ENCODE measurements at places on chromosomes 12 and 14.
A peak's percentile ranks its signal among the peaks of the same experiment; 100 is the strongest.

DNA sequence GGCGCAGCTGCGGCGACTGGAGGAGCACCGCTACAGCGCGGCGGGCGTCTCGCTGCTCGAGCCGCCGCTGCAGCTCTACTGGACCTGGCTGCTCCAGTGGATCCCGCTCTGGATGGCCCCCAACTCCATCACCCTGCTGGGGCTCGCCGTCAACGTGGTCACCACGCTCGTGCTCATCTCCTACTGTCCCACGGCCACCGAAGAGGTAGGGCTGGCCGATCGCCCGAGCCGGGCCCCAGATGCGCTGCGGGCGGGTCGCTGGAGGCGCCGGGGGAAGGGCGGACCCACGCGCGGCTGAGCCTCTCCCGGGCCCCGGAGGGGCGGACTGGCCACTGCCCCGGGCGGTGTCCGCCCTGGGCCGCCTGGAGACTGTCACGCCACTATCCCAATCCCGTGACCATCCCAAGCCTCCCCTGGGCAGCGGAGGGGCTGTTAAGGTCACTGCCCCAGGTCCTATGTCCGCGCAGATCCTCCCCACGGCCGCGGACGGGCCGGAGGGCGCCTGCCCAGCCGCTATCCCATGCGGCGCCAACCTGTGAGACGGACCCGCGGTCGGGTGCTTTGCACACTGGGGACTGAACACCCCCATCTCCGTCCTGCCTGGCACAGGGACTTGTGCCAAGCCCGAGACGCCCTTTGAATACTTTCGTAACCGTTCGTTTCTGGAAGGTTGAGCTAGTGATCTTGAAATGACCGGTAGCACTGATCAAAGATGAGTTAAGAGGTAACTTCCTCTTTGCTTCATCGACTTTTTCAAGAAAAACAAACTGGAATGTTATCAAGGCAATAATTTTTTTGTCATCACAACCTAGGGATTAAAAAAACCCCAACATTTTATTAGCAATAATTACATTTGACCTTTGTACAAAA is 725 bp downstream of the CHPT1 start:
- peak; percentile 51 for DNase-seq

GRCh38 chr12:123163227-123163626 is 12.3 kb upstream of the PITPNM2 start:
- DNase-seq: no peak

DNA sequence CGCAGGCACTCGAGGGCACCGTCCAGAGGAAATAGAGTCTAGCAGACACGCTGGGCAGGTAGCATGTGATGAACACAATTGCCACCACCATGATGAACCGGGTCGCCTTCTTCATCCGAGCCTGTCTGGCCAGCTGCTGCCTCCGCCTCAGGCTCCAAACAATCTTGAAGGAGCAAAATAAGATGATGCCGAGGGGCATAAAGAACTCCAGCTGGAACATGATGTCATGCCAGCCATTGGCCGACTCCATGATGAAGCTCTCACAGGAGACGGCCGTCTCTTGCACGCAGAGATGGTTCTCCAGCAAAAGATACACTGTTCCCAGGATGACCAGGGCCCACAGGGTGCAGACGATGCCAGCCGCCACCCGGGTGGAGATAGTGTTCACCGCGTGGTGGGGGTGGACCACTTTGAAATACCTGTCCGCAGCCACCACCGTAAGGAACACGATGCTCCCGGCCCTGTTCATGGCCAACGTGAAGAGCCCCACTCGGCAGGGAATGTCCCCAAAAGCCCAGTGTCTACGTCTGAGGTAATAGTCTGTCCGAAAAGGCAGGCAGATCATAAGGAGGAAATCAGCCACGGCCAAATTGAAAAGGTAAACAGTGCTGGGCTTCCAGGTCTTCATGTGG is 945 bp downstream of the HCAR1 start:
- no peak for DNase-seq

- no peak for DNase-seq
Measured at GRCh38 chr14:47590767-47591495, 84.5 kb downstream of the MDGA2 start.

- no peak for DNase-seq
Measured at GRCh38 chr12:30111719-30112118, 328.0 kb upstream of the TMTC1 start.

GRCh38 chr12:119705182-119705581 is 37.2 kb downstream of the PRKAB1 start:
- DNase-seq: no peak

DNA sequence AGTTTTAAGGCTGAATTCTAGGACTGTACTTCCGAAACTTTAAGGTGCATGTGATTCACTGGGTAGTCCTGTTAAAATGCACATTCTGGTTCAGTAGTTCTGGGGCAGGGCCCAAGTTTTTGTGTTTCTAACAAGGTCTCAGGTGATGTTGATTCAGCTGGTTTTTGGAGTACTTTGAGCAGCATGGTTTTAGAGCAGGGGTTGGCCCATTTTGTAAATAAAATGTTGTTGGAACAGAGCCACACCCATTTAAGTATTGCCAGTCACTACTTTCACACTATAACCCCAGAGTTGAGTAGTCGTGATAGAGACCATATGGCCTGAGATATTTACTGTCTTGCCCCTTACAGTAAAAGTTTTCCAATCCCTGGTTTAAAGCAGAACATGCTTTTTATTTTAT is 111.3 kb downstream of the SYNE2 start:
- DNase-seq: no peak

DNA sequence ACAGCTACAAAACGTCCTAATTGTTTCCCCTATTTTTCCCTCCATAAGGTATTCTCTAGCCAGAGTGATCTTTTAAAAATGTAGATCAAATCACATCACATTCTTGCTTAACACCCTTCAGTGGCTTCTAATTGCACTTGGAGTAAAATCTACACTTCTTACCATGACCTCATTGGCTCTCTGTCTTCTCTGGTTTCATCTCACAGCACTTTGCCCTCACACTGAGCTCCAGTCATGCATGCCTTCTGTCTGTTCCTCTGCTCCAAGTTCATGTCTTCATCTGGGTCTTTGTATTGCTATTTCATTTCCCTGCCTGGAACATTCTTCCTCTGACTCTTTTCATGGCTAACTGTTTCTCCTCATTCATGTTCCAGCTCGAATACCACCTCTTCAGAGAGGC is 220.4 kb upstream of the GARIN6 start:
- DNase-seq: no peak

DNA sequence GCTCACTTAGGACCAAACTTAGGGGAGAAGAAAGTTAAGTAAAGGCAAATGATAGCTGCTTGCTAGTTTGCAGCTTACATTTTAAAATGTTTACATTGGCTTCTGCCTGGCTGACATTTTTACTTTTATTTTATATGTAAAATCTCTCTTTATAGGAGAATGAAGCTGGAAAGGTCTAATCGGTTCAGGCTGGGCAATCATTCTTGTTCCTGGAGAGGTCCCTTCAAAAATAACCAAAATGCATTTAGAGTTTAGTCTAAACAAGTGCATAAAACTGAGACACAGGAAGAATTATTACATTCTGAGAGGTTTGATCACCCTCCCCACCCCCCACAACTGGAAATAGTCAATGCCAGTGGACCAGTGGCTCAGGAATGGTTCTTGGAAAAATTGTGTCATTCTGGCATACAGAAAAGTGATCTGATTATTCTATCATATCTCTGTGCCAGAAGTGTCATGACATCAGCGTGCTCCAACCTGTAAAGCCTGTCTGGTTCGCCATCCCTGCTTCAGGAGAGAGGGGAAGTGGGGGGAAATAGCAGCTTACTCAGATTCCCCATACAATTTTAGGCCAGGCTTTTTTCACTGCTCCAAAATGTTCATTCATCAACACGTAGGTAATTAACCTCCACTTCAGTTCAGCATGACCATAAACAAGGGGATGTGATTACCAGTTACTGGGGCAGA is 4.2 kb downstream of the PRICKLE1 start:
- no peak for DNase-seq

DNA sequence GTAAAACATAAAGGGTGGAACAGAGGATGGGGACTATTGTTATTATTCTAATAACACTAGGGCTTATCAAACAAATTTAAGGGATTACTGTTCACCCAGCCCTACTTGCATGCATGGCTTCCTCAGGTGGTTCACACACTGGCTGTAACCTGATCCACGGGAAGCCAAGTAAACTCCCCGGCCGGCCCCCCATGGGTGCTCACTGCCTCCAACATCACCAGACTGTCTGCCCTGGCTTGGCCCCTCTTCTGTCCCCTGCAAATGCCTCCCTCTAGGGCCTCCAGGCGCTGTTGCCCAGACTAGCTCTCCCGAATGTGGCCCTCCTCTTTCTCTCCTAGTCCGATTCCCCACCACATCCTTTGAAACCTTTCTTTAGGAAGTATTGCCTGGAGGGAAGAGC is 18.6 kb downstream of the FAIM2 start:
- DNase-seq: no peak

DNA sequence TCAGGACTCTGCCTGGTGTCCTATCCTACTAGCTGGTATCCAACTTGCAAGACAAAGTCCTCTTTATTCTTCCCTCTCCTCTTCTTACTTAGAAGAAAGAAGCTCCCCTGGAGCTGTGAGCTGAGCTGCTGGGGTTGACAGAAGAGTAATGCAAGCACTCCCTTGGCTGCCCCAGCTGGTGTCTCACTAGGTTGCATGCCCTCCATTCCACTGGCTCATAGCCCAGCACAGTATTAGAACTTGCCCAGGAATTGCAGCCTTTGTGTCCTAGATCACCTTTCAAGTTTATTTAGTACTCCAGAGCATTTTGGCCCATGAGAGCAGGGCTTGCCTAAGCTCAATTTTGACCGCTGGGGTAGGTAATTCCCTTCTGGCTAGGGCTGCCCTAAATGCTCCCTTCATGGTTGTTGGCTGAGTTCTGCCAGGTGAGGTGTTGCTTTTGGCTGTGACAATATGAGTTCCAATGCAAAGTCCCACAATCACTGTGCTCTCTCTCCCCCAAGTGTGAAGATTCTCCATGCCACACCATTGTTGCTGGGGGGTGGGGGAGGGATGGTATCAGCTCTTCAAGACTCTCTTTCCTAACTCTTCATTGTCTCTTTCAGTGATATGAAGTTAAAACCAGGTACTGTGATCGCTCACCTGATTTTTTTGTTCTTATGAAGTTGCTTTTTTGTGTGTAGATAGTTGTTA is 317.4 kb upstream of the DDHD1 start:
- DNase-seq: no peak

GRCh38 chr14:95190346-95190840 is 33.1 kb upstream of the DICER1 start:
- DNase-seq: no peak

- no peak for DNase-seq
Measured at GRCh38 chr14:104898870-104899510, 25.7 kb upstream of the PLD4 start.

DNA sequence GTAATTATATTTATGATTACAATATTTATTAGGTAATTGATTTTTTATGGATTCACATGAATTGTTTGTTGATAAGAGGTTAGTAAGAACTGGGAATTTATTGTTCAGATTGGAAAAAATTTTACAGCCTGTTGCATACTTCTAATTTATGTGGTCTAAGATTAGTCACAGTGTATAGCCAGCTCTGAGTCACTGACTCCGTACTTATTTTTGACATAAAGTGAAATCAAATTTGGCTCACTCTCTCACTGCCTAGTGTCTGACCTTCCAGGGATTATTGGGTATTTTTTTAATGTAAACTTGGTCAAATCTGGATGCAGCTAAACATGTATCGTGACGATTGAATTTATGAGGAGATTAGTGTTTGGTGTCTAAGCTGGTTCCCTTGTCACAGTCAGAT is 109.3 kb downstream of the PTPRQ start:
- no peak for DNase-seq

DNA sequence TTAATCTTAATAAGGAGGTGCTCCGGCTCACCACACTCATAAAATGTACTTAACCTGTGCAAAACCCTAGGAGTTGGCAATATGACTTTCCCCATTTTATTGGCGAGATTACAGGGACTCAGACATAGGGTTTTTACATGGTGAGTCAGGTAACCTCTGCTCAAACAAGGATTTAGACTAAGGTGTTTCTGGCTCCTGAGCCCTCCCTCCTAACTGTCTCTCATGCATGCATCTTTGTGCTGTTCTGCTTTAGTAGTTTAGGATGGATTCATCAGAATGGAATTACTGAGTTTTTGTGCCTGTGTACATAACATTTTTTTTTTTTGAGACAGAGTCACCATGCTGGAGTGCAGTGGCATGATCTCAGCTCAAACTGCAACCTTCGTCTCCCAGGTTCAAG is 993.3 kb upstream of the TMEM132C start:
- DNase-seq: no peak

DNA sequence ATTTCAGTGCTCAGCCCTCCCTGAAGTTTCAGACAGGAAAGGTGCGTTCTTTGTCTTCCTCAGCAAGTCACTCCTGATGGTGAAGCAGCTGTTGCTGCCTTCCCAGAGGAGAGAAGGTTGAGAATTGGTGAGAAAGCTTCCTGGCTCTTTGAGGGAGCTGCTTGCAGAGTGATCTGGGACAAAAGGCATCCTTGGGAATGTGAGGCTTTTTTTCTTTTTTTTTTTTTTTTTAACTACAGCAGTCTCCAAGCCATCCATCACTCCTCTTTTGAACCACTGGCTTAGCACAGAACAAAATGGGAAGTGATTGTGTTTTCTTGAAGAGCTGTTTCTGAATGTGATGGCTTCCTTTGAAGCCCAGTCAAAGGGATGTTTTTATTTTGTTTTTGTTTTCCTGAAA is 120.4 kb upstream of the LRIG3 start:
- DNase-seq: no peak

- no peak for DNase-seq
Measured at GRCh38 chr12:52568111-52568510, 5.5 kb downstream of the KRT74 start.

DNA sequence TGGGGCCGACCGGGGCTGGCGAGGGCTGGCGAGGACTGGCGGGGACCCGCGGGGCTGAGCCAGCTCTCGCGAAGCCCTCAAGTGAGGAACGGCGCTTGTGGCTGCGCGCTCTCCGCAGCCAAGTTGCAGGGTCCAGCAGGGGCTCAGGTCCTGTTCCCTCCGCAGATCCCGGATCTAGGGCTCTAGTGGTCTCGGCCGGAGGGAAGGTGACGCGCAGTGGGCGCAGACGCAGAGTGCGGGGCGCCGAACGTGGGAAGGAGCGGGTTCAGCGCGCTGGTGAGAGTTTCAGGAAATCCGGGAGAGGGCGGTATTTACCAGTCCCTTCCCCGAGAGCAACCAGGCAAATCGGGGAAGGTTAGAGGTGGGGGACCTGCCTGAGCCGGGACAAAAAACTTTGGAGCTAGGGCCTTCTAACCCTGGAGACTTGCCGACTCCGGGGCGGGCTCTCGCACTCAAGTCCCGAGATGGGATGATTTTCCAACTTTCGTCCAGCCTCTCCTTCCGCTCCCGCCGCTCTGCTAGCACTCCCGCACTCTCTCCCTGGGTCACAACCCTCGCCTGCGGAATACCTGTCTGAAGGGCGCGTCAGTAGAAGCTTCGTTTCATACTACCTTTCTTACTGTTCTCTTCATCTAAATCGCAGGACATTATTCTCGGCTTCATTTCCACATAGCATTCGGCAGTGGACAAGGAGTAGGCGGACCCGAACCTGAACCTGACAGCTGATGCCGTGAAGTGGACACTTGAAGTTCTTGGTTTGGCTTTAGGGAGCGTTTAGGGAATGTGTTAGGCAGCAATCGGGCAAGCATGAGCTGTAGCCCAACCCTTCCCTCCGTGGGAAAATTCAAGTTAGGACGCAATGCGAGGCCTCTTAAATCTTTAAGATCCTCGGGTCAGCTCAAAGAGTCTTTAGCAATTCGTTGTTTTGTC is 13.6 kb upstream of the PAX9 start:
- DNase-seq: no peak
